Mucosa of gallbladder (tissue), 1 donor: ENCODE measurements at places on chromosomes 5 and 9. TPM values are rescaled to one million over a fixed set of nuclear protein-coding genes. Genes with fewer than 3 reads are reported as not detected.
A peak's percentile ranks its signal among the peaks of the same experiment; 100 is the strongest.

The PPP3R2 gene
- total RNA-seq = not detected

The LHX6 gene
- total RNA-seq = 4.5 TPM

The PCDHA6 gene
- 2.0 TPM for total RNA-seq

The CEL gene
- total RNA-seq = 11.9 TPM

The NIM1K gene
- 0.26 TPM for total RNA-seq

The TAF1L gene
- 0.03 TPM for total RNA-seq

The CLIC3 gene
- total RNA-seq = 2.2 TPM

The SELENOP gene
- total RNA-seq = 510 TPM

The DBH gene
- total RNA-seq = 0.06 TPM

The MED27 gene
- total RNA-seq = 13.9 TPM

The ACOT12 gene
- total RNA-seq = 0.75 TPM

The LAMC3 gene
- total RNA-seq = 14.2 TPM

The TMEM215 gene
- total RNA-seq = not detected

The NUTM2G gene
- total RNA-seq = not detected

The CCNI2 gene
- total RNA-seq = 8.4 TPM

DNA sequence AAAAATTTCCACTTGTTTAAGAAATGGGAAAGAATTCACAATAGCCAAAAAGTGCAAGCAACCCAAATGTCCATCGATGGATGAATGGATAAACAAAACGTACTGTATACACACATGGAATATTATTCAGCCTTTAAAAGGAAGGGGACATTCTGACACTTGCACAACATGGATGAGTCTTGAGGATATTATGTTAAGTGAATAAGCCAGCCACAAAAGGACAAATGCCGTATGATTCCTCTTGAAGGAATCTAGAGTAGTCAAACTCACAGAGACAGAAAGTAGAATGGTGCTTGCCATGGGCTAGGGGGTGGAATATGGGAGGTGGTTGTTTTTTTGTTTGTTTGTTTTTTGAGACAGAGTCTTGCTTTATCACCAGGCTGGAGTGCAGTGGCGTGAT, 3.8 kb upstream of the ATP6V0E1 start:
- no peak for DNase-seq

DNA sequence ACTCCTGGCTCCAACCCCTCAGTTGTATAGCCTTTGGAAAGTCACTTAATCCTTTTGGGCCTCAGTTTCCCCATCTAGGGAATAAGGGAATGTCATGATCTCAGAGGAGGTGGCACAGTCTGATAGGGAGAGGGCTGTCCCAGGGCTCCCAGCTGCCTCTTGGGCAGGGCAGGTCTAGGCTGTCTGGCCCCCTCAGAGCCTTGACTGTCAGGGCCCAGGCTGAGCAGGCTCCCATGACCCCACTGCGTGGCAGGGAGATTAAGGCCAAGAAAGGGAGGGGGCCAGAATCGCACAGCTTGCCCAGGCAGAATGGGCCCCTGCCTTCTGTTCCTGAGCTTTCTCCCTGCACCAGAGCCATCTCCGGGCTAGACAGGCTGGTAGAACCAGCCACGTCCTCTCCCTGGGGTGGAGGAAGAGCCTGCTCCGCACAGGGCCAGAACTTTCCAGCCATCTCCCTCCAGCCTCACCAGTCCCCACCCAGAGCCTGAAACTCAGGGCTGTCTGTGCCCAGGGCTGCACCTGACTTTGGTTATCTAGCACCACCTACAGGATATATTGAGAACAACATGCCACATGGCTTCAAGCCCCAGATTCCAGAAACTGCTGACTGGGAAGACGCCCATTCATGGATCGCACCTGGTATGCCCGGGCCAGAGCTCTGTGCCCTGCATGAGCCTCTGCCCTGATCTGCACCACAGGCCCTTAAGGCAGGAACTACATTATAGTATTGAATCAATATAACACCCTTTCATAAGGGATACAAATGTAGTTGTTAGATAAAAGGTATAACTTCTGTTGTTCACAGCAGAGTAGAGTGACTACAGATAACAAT, 32.1 kb downstream of the NAIF1 start:
- peak; percentile 81 for DNase-seq

- peak; percentile 75 for DNase-seq
Observed at GRCh38 chr9:133406480-133407307, 11.1 kb downstream of the REXO4 start.

DNA sequence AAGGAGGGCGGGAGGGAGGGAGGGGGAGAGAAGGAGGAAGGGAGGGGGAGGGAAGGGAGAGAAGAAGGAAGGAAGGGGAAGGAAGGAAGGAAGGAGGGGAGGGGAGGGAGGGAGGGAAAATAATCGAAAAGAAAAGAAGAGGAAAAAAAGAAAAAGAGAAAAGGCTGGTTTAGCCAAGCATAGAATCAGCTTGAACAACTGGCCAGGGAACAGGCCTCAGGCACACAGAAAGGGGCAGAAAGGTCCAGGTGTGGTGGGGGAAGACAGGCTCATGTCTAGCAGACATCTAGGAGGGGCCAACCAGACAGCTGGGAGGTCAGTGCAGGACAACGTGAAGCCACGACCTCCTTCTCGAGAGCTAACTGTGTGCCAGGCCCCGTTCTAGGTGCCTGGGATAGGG, 141.8 kb downstream of the HSD17B3 start:
- DNase-seq = no peak

GRCh38 chr5:38764937-38765391, 80.8 kb upstream of the OSMR start:
- no peak for DNase-seq

GRCh38 chr5:67617051-67617450, 420.5 kb upstream of the CD180 start:
- no peak for DNase-seq

DNA sequence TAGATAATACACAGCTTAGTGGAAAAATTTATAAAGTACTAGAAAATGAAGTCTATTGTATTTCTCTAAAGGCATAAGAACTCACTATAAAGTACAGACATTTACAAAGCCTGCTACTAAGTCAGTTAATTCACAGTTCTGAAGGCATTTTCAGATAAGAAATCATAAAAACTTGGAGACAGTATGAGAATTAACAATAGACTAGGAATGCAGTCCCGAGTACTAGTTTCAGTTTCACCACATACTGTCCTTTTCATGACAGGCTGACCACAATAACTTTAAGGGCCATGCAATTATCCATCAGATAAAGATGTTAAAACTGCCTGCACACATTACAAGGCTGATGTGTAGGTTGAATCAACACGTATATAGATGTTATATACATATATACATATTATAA, 362.6 kb upstream of the SMC2 start:
- no peak for DNase-seq

GRCh38 chr5:81605299-81605698, 145.6 kb downstream of the SSBP2 start:
- no peak for DNase-seq

DNA sequence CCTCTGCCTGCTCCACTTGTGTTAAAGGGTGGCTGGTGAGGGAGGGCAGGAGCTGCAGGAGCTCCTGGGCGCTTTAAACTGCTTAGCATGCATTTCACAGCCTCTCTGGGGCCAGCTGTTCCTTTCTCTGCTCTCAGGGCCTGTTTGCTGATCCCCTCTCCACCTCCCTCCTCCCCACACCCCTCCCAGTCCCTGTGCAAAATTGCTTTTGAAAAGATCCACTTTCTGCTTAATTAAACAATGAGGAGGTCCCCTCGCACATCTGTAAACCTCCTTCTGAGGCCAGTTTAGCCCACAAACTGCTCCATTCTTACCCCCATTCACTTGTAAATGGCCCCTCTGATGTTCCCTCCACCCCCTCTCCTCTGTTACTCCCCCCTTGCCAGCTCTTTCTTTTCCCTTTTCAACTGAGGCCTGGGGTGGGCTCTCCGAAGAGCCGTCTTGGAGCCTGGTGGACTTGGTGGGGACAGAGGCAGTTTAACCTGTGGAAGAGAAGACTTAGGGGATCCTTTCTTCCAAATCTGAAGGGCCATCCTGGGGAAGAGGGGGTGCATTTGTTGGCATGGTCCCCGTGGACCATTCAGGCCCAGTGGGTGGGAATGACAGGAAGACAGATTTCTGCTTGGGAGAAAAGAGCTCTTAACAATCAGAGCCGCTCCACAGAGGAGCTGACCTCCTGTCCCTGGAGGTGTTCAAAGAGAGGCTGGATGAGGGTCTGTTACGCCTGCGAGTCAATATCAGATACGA, 12.0 kb downstream of the URM1 start:
- DNase-seq = no peak

GRCh38 chr9:79799691-79800335, 228.0 kb downstream of the TLE4 start:
- DNase-seq = no peak

GRCh38 chr9:87519461-87519860, 21.8 kb downstream of the DAPK1 start:
- no peak for DNase-seq

- no peak for DNase-seq
Observed at GRCh38 chr9:124456341-124457078, 6.3 kb downstream of the ADGRD2 start.

- peak; percentile 24 for DNase-seq
Observed at GRCh38 chr5:149212198-149212951, 59.3 kb upstream of the AFAP1L1 start.

DNA sequence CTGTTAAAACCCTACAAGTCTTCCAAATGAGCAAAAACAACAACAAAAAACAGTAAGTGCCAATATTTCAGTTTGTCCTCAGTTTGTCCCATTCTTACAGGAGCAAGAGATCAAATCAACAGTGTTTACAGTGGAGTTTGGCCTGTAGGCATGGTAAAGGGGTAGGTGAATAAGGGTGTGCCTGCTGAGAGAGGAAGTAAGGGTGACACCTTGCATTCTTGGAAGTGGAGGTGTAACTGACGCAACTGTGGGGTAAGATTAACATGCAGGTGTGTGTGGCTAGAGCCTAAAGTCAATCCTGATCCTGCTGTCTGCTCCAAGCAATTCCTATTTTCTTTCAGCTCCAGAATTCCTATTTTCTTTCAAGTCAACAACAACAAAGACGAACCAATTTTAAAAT, 43.4 kb downstream of the PFDN1 start:
- peak; percentile 53 for DNase-seq

- DNase-seq = no peak
Observed at GRCh38 chr9:135704483-135704882, 2.5 kb downstream of the KCNT1 start.

DNA sequence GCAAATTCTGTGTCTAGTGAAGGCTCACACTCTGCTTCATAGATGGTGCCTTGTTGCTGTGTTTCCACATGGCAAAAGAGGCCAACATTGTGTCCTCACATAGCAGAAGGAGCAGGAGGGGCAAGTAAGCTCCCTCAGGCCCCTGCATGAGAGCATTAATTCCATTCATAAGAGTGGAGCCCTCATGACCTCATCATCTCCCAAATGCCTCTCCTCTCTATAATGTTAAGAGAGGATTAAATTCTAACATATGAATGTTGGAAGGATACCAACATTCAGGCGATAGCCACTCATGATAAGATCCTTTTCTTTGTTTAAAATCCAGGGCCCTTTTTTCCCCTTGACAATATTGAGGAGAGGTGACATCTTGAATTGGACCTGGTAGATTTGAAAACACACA, 35.2 kb upstream of the PAM start:
- no peak for DNase-seq

- DNase-seq = no peak
Observed at GRCh38 chr5:155898284-155898683, 428.7 kb upstream of the SGCD start.

DNA sequence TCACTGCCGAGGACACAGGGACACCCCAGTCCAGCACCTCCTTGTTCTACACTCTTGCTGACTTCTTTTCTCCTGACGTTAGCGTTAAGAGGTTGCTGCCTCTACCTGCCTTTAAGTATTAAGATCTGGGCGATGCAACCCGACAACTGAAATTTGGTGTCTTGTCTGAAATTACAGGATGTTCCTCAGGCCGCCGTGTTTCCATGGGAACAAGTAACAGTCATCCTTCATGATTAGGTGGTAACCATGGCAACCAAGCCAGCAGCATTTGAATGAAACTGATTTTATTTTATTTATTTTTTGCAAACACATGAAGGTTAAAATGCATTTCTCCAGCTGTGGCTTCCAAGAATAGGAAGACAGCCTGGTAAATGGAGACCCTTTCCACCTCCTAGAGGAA, 20.8 kb downstream of the DAB2IP start:
- no peak for DNase-seq

DNA sequence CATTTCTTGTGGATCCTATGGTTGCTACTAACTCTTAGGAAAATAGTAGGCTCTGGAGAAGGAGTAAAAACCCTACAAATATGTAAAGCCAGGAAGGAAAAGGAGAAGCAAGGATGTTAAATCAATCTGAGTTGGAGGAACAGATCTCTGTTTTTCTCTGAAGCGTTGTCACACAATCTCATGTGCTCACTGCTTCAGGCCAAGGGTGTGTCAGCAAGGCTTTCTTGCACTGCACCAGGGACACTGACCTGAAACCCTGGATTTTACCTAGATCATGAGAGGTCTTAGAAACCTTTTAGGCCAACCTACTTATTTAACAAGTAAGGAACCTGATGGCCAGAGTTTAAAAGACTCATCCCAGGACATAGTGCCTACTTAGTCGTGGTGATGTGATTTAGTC, 12.5 kb upstream of the AGXT2 start:
- DNase-seq = no peak
